NCI-H510A (cell line): ENCODE measurements at places on chromosomes 1 and 21.

DNA sequence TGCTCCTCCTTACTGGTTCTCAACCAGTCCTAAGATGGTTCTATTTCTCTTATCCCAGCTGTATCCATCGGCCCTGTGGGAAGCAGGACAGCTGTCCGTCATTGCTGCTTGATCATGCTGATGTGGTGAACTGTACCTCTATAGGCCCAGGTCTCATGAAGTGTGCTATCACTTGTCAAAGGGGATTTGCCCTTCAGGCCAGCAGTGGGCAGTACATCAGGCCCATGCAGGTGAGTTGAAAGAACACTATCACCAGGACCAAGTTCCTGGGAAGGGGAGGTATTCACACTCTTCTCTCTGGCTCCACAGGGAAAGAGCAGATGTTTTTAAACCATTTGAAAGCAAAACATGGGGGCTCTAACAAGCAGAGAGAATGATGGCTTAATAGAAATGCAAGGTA, 302.6 kb downstream of the PAPPA2 start:
- no peak for DNase-seq

- DNase-seq, result no peak
These were observed 106.9 kb downstream of the ASH1L start for GRCh38 chr1:155455588-155456195.

- no peak for DNase-seq
These were observed 23.7 kb upstream of the ETV3 start for GRCh38 chr1:157161901-157162300.

DNA sequence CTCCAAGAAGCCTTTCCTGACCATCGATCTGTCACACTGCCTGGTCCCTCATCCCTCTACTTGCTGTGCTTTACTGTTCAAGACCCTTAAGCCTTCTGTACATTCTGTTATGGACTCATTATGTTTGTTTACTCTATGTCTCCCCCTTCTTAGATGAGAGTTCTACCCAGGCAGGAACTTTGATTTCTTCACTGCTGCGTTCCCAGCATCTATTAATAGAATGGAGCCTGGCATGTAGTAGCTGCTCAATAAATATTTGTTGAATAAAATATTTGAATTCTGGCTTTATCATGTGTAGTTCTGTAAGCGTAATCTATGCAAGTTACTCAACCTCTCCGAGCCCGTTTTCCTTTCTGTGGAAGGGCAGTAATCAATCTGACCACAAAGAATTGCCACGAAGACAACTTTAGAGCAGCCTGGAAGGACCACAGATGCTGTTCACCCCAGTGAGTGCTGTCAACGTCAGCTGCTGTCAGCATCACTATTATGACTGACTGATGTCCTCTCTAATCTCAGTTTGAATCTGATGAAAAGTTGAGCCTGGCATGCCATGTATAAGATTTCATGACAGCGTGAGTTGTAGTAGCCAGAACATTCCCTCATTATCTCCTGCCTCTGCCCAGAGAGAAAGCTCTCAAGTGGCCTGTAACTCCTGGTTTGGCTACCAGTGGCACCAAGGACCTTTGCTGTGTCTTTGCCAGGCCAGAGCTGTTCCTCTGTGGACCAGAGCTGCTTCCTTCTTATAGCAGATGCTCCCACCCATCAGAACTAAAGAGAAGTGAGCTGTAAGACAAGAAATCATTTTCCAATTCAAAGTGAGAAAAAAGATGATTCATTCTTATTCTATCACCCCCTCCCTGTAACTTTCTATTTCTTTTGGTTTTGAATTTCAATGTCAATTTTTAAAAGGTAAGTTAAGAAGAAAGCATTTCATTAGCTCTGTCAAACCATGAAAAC, 94.5 kb downstream of the PRDM2 start:
- DNase-seq, result no peak

GRCh38 chr1:23699280-23700179, 7.9 kb downstream of the RPL11 start:
- no peak for DNase-seq

GRCh38 chr1:169113613-169114119, 7.2 kb downstream of the ATP1B1 start:
- DNase-seq, result no peak
